Naive thymus-derived CD4-positive, alpha-beta T cell (primary cell): ENCODE measurements at places on chromosomes 3 and 15. TPM values are rescaled to one million over a fixed set of nuclear protein-coding genes. Genes with fewer than 3 reads are reported as not detected.

Gene PCOLCE2
- not detected for total RNA-seq

Gene STRA6
- total RNA-seq: not detected

Gene MITF
- total RNA-seq: 0.73 TPM

Gene MNS1
- total RNA-seq: not detected

Gene UBL7
- total RNA-seq: 50.2 and 50.7 TPM in 2 replicates
